ENCODE measurements at places on chromosomes 2 and 18. TPM values are rescaled to one million over a fixed set of nuclear protein-coding genes. Genes with fewer than 3 reads are reported as not detected.

The KLHL41 gene
- total RNA-seq: not detected

GRCh38 chr2:239736358-239737143 is 288.6 kb downstream of the NDUFA10 start:
- no peaks in the 10 kb centered on the region for H3K4me1 ChIP-seq
- no peaks in the 10 kb centered on the region for H3K36me3 ChIP-seq
- H3K27ac ChIP-seq: no peak overlapping the region
- no peaks in the 10 kb centered on the region for H3K27me3 ChIP-seq
- no peak for DNase-seq
- no peak overlapping the region for H3K4me3 ChIP-seq

The INHA gene
- total RNA-seq: not detected

- H3K4me1 ChIP-seq: no peaks in the 10 kb centered on the region
- DNase-seq: no peak
- H3K27me3 ChIP-seq: peaks cover 1% of the 10 kb centered on the region
Measured at GRCh38 chr18:2139691-2140090, 431.6 kb downstream of the METTL4 start.

The SERPINB12 gene
- total RNA-seq: not detected

DNA sequence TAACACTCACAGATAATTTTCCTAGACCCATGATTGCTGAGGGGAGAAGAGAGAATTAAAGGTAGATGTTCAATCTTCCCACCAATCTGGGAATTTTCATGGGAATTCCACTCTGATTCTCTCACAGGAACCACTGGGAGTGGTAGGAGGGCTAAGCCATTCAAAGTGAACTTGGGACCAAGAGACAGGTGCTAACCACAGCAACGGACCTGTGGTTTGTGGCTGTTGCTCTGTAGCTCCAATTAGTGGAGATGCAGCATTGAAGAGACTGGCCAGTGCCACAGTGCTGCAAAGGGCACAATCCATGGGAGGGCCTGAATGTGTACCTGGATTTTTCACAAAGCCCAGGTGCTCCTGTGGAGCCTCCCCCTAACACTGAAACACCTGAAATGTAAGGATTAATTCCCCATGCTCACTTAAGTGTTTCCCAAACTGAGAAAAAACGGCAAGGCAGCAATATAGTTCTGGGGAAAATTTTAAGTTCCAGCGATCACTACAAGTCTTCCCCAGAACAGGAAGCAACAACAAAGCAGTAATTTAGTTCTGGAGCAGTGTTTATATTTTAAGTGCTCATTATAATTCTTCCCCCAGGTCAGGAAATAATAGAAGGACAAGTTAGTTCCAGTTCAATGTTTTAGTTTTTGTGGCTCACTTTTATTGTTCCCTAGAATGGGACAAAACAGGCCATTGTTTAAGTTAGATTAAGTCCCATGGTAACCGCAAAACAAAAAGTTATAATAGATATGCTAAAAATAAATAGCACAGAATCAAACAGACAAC is 1045.8 kb downstream of the CNTNAP5 start:
- H3K27ac ChIP-seq: no peak overlapping the region
- H3K4me3 ChIP-seq: no peak overlapping the region
- DNase-seq: no peak
- H3K4me1 ChIP-seq: no peaks in the 10 kb centered on the region
- H3K36me3 ChIP-seq: no peaks in the 10 kb centered on the region
- no peaks in the 10 kb centered on the region for H3K27me3 ChIP-seq

DNA sequence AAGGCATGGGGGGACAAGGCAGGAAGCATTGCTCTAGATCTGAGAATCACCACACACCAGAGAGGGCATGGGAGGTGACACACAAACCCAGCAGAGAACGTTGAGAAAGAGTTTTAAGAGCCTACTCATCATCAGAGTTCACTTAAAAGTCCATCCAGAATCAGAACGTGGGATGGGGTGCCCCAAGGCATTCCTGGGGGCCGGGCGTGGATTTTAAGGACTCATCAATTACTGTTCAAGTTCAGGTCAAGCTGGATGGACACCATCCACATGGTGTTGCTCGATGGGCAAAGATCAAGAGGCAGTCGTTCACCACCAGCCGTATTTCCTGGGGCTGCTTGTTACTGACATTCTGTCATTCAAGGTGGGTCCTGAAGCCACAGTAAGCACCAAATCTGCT is 34.9 kb downstream of the BCL11A start:
- no peak overlapping the region for H3K4me3 ChIP-seq
- no peak for DNase-seq
- H3K36me3 ChIP-seq: no peaks in the 10 kb centered on the region
- H3K27me3 ChIP-seq: peaks cover 13% of the 10 kb centered on the region

The CHRND gene
- total RNA-seq: not detected

The GRHL1 gene
- total RNA-seq: 1.1 TPM

The SULT1C2 gene
- not detected for total RNA-seq

The RIT2 gene
- not detected for total RNA-seq

Measured in activated CD4-positive, alpha-beta memory T cell treated with anti-CD3 and anti-CD28 coated beads for 36 hours (primary cell).